ENCODE measurements at places on chromosomes 4 and X.

GRCh38 chr4:80424225-80424581 lies 88.7 kb downstream of the CFAP299 start:
- DNase-seq = no peak

DNA sequence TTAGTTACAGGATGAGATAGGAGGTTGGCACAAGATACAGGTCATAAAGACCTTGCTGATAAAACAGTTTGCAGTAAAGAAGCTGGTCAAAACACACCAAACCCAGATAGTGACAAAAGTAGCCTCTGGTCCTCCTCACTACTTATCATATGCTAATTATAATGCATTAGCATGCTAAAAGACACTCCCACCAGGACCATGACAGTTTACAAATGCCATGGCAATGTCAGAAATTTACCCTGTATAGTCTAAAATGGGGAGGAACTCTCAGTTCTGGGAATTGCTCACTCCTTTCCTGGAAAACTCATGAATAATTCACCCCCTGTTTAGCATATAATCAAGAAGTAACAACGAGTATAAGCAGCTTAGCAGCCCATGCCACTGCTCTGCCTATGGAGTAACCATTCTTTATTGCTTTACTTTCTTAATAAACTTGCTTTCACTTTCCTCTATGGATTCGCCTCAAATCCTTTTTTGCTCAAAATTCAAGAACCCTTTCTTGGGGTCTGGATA lies 1254.4 kb downstream of the PCDH7 start:
- no peak for DNase-seq

- no peak for DNase-seq
Observed at GRCh38 chr4:24395937-24396336, 188.4 kb downstream of the DHX15 start.

DNA sequence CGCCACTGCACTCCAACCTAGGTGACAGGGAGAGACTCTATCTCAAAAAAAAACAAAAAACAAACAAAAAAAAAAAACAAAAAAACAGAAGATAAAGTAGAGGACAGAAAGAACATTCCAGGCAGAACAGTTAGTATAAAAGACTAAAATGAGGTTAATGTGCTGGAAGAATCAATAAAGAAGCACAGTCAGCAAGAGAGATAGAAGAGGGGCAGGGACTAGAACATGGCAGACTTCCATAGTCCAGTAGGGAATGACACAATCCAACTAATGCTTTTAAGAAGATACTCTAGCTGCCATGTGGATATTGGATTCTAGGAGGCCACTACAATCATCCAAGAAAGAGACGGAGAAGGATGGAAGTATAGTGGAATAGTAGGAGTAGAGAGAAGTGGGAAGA lies 11.6 kb downstream of the ADGRG2 start:
- no peak for DNase-seq

- DNase-seq = peak; percentile 40
Observed at GRCh38 chr4:80101792-80102116, 28.7 kb upstream of the ANTXR2 start.

DNA sequence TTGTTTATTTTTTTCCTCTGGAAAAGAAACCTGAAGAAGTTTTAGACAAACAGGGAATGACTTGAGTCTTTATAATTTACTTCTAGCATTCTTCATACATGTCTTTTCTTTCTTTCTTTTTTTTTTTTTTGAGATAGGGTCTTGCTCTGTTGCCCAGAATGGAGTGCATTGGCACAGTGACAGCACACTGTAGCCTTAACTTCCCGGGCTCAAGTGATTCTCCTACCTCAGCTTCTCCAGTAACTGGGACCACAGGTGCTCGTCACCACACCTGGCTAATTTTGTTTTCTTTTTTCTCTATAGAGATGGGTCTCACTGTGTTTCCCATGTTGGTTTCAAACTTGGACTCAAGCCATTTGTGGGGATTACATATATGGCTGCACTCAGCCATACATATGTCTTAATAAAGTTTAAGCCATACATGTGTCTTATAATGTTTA lies 71.8 kb downstream of the RAPGEF2 start:
- DNase-seq = no peak

- DNase-seq = peak; percentile 77
Observed at GRCh38 chrX:111095974-111096895, at the start of gene PAK3. PAK3 (plus strand) TSS chrX:111096191; CDS start chrX:111123104, 26,913 bp downstream.

GRCh38 chrX:79375340-79375739 lies 8.2 kb upstream of the ITM2A start:
- no peak for DNase-seq

GRCh38 chrX:69615779-69616456 lies at the start of gene EDA:
EDA (plus strand) TSS chrX:69616113.
- DNase-seq = peak; percentile 89

GRCh38 chr4:116005806-116006088 lies 892.3 kb upstream of the NDST4 start:
- peak; percentile 5 for DNase-seq

- peak; percentile 68 for DNase-seq
Observed at GRCh38 chr4:7989654-7990053, 50.0 kb upstream of the AFAP1 start.

GRCh38 chr4:26984896-26985295 lies 124.3 kb downstream of the STIM2 start:
- no peak for DNase-seq

- DNase-seq = no peak
Observed at GRCh38 chr4:182629096-182629495, 288.1 kb downstream of the DCTD start.

DNA sequence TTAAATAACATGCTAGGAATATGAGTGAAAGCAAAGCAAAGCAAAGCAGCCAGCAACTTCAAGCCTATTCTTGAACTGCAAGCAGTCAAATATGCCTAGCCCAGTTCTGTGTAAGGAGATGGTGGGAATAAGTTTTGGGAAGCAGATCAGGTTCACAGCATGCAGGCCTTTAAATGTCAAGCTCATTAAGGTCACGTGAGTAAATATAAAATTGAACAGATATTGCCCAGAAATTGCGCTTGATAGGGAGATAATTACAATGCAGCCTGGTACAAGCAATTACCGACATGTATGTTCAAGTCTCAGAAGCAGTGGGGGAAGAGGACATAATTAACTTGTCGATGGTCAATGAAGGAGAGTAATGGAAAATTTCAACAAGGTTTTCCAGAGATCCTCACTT lies 6.0 kb downstream of the GNPDA2 start:
- DNase-seq = no peak

GRCh38 chr4:112857461-112857860 lies 192.0 kb upstream of the ANK2 start:
- peak; percentile 96 for DNase-seq

Measured in fibroblast of skin of back (primary cell).